ENCODE measurements at places on chromosomes 11 and 22.

DNA sequence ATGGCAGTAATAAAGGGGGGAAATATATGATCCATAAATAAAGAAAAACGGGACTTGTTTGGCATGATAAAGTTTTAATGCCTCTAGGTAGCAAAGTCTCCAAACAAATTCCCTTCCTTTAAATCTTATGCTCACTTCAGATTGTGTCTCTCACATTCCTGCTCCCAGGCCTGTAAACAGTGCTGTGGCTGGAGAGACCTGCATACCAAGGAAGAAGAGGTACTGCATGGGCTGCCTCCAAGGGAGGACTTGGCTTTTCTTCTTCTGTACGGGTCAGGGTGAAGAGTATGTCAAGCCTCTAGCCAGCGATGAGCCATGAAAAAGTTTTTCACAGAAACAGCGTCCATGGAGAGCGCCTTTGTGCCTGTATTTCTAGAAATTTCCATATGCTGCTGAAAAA lies 161.8 kb downstream of the KIRREL3 start:
- no peak for DNase-seq

- no peak for DNase-seq
These were observed 15.9 kb downstream of the OSBPL5 start for GRCh38 chr11:3148990-3149851.

GRCh38 chr11:112156153-112156955 lies 7.5 kb downstream of the IL18 start:
- no peak for DNase-seq

DNA sequence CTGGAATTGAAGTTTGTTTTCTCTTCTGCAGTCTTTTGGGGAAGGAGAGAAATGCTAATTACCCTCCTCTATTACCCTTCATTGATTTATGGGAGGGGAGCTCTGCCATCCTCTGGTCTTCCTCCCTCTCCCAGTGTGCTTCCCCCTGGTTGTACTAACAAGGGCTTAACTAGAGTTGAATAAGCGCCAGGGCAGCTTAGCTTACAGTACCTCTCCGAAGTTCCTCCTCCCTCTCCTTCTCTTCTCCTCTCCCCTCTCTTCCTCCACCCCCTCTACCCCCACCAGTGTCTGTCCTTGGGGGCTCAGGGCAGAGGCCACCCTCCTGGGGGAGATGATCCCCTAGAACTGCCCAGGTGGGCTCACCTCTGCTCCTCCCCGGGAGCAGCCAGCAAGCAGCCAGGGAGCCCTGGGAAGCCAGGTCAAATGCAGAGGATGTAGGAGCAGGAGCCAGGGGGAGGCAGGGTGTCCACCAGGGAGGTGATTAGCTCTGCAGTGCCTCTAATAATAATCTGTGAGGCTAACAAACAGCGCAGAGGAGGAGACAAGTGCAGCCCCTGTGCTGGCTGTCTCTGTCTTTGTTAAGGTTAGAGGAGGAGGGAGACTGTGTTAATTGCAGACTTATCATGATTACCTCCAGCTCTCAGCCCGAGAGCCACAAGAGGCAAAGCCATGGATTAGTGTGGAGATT lies 191.6 kb upstream of the CADM1 start:
- no peak for DNase-seq

GRCh38 chr11:109604481-109605400 lies 182.8 kb downstream of the C11orf87 start:
- no peak for DNase-seq

GRCh38 chr11:35420371-35420770 lies 1.0 kb upstream of the SLC1A2 start:
- no peak for DNase-seq

GRCh38 chr11:100072131-100072530 lies 615.0 kb upstream of the ARHGAP42 start:
- no peak for DNase-seq

GRCh38 chr11:76610871-76611475 lies 59.6 kb downstream of the LRRC32 start:
- no peak for DNase-seq

DNA sequence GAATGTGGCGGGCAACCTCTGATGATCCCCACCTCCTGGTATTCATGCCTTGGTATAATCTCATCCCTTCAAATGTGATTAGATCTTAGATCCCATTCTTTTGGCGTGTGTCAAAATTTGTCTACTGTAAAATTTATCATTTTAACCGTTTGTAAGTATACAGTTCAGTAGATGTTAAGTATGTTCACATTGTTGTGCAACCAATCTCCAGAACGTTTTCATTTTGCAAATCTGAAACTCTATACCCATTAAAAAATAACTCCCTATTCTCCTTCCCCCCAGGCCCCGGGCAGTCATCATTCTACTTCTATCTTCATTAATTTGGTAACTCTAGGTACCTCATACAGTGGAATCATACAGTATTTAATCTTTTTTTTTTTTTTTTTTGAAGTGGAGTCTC lies 159.0 kb downstream of the LDLRAD3 start:
- no peak for DNase-seq

- DNase-seq: no peak
These were observed 4.3 kb downstream of the GRK2 start for GRCh38 chr11:67270256-67271204.

- DNase-seq: no peak
These were observed 80.0 kb downstream of the TRIM29 start for GRCh38 chr11:120057595-120058581.
